Neural crest cell (in vitro differentiated cells): ENCODE measurements at places on chromosomes 2 and 18. TPM values are rescaled to one million over a fixed set of nuclear protein-coding genes. Genes with fewer than 3 reads are reported as not detected.

Gene SLC4A5
- 1.3 and 3.0 TPM in 2 replicates for total RNA-seq

Gene RAPGEF4
- 1.7 TPM in 2 replicates for total RNA-seq

Gene TMEM247
- total RNA-seq, result not detected in 2 replicates

DNA sequence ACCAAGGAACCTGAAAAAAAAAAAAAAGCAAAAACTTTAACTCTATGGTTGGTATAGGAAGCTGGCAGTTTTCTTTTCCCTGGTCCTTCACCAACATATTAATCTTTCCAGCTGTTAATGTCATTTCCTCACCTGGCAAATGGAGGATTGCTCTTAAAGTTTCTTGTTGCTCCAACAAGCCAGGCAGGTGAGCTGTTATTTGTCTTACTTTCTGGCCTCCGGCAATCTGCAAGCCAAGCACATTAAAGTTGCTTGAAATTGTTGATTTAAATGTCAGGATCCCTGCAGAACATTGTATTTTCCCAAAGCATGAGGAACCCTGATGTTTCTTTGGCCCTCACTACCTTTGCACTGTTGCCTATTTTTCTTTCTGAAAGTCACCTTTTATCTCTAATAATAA lies 664.9 kb downstream of the METTL4 start:
- H3K27me3 ChIP-seq, result no peaks in the 10 kb centered on the region
- H3K4me1 ChIP-seq, result no peaks in the 10 kb centered on the region
- H3K4me3 ChIP-seq, result no peak overlapping the region
- H3K27ac ChIP-seq, result no peak overlapping the region
- H3K36me3 ChIP-seq, result no peaks in the 10 kb centered on the region
- DNase-seq, result no peak

DNA sequence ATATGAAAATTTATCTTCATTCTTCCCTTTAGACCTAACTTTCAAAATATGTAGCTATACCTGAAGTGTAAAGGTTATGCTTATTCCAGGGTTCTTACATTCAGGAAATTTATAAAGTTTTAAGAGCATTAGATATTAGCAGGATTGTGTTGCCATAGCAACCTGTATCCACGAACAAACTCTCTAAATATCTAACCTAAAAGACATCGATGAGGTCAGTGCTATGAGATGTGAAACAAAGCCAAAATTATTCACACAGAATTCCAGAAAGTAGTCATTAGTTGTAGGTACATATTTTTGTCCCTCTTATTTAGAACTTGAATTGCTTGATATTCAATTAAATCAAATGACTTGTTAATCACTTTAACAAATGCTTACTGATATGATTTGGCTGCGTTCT lies 705.3 kb downstream of the SOCS6 start:
- H3K27me3 ChIP-seq, result no peaks in the 10 kb centered on the region
- H3K4me3 ChIP-seq, result no peak overlapping the region
- H3K4me1 ChIP-seq, result no peaks in the 10 kb centered on the region
- no peak overlapping the region for H3K27ac ChIP-seq
- no peak for DNase-seq
- H3K36me3 ChIP-seq, result no peaks in the 10 kb centered on the region

DNA sequence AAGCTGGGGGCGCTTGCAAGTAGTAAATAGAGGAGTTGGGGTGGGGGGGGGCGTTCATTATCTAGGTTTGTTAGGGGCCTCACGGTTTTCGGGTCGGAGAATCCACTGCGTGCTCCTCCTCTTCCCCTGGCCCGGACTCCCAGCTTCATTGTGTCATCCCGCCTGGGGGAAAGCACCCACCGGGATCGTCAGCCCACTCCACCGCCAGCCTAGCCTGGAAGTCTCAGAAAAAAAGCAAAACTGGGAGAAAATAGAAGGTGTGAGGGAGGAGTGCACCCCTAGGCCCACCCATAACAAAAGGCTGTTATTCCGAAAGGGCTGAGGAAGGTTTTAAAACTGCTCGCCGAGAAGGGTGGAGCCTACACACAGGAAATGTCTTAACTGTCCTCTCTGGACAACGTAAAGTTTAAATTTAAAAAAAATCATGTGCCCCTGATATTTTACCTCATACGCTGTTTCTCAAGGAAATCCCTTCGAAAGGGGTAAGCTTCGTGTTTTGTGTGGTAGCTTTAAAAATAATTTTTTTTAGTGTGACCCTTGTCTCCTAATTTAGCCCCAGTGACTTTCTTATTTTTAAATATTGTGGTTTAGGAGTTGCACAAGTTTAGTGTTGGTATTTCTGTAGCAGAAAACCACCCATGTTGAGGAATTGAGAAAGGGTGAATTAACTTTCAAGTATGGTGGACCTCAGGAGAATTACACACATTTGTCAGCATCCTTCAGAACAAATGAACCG lies 104.2 kb downstream of the SPTBN1 start:
- peak overlapping the region; percentile 94 for H3K4me3 ChIP-seq
- peak overlapping the region; percentile 53 for H3K27ac ChIP-seq
- peaks cover 71% of the 10 kb centered on the region for H3K4me1 ChIP-seq
- H3K36me3 ChIP-seq, result no peaks in the 10 kb centered on the region
- no peaks in the 10 kb centered on the region for H3K27me3 ChIP-seq

GRCh38 chr18:47736376-47737140 lies 193.9 kb downstream of the SMAD2 start:
- H3K36me3 ChIP-seq, result no peaks in the 10 kb centered on the region
- H3K27me3 ChIP-seq, result peaks cover 42% of the 10 kb centered on the region
- H3K4me1 ChIP-seq, result no peaks in the 10 kb centered on the region
- no peak overlapping the region for H3K27ac ChIP-seq
- no peak overlapping the region for H3K4me3 ChIP-seq
- DNase-seq, result no peak

- no peak for DNase-seq
- no peak overlapping the region for H3K4me3 ChIP-seq
- H3K4me1 ChIP-seq, result no peaks in the 10 kb centered on the region
- H3K36me3 ChIP-seq, result no peaks in the 10 kb centered on the region
Measured at GRCh38 chr2:63124850-63125249, 74.2 kb downstream of the OTX1 start.
